ENCODE measurements at places on chromosomes 2 and 18. TPM values are rescaled to one million over a fixed set of nuclear protein-coding genes. Genes with fewer than 3 reads are reported as not detected.

The SANBR gene
- 4.6 TPM for total RNA-seq

The VAMP8 gene
- 96.1 TPM for total RNA-seq

GRCh38 chr2:233033672-233034071, 1.2 kb downstream of the NEU2 start:
- no peak for DNase-seq

The ADD2 gene
- total RNA-seq: 4.3 TPM

DNA sequence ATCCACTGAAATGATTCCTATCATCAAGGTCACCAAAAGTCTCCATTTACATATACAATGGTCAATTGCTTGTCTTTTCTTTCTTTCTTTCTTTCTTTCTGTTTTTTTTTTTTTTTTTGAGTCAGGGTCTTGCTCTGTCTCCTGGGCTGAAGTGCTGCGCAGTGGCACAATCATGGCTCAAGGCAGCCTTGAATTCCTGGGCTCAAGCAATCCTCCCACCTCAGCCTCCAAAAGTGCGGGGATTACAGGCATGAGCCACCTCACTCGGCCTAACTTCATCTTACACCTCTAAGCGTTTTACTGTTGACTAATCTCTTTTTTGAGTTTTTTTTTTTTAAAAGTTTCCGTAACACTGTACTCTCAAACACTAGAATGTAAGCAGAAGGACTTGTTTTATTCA, 867 bp downstream of the SF3B6 start:
- DNase-seq: no peak

DNA sequence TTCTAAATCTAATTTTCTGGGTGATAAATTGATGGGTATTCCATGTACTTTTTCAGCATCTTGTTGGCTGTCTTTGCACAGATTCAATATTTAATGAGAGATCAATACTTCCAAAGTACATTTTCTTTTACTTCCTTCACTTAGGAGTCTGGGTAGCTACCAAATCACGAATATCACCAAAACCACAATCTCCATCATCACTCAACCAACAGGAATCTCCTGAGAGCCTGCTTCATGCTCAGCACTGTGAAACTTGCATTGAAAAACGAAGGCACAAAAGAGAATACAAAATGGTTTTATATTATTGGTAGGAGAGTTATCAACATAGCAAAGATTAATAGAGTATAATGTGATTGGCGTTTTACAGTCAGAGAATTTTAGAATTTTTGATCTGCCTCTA, 261.5 kb upstream of the DSEL start:
- DNase-seq: no peak

- DNase-seq: peak; percentile 16
Measured at GRCh38 chr2:47221946-47222345, 66.8 kb upstream of the STPG4 start.

The HDHD2 gene
- 11.3 TPM for total RNA-seq

The NOSTRIN gene
- 0.27 TPM for total RNA-seq

- DNase-seq: no peak
Measured at GRCh38 chr2:128841803-128842202, 523.1 kb upstream of the HS6ST1 start.

The TMEM178A gene
- total RNA-seq: 0.81 TPM

DNA sequence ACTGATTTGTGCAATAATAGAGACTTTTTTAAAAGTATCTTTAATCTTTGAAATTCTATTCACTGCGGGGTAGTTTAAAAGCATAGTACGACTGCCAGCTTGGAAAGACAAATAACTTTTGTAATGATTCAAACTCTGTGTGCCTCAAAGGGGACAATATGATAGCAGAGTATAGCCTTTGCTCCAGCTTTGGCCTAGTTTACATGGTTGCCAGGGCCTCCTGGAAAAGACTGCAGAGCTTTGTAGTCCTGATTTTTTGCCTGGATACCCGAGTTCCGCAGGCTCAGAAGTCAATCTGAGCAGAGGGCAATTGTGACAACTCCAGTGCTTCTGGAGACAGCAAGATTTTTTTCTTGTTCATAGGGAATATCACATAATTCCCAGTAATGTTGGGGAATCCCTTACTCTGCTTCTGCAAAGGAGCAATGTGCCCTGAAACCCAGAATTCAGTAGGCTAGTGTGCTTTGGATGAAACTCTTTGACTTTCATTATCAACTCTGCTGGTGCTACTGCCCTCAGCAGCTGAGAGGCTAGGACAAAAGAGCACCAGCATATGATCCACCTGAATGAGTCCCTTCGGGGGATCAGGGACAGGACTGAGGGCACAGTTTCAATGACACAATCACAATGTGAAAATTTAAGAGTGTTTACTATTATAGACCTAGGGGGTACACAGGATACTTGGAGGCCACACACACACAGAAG, 768.1 kb downstream of the TMEM182 start:
- DNase-seq: no peak

DNA sequence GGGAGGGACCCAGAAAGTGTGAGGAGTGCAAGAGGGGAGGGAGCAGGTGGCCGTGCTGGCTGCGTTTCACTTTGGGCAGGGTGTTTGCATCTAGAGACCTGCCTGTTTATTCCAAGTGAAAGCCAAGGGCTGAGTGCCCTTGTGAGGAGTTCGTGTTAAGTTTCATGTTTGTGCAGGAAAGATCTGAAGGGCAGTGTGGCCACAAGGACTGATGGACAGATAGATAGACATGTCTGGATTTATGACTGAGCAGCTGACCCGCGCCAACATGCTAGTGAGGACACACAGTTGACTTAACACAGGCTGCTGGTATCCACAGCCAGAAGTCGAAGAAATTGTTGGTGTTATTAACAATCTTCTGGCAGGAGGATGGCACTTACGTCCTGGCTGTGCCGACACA, 387.6 kb upstream of the TNP1 start:
- no peak for DNase-seq

DNA sequence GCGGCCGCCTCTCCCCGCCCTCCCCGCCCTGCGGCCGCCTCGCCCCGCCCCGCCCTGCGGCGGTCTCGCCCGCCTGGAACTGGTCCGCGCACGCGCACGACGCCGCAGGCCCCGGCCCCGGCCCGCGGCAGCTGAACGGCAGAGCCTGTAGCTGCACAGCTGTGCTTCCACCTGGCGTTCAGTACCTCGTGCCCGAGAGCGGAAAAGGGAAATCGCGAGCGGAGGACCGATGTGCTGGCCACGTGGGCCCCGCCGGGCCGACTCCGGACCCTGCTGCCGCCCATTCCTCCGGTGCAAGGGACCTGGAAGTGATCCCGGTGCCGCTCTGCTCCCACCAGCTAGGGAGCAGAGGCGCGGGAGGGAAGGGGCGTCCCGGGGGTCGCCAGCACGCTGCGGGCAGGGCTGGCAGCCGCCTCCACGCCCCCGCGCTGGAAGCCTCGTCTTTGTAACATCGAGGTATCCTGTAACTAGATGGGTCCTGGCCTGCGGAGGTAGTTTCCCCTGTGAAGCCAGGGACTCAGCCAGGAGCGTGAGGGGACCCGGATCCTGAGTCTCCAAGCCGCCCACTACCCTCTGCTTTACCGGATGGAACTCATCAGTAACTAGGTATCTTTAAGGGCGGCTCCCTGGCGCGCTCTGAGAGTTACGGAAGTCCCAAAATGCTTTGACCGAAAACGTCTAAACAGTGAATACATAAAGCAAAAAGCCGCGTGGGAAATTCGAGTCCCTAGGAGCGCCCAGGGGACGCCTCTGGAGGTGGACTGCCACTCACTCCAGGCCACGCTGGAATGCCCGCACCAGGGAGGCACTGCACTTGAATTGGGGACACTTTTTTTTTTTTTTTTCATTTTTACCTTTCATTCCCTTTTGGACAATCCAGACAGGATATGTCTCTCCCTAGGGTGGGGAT, 704 bp upstream of the ODC1 start:
- peak; percentile 90 for DNase-seq

GRCh38 chr2:96890726-96891385, 21.0 kb upstream of the SEMA4C start:
- DNase-seq: no peak

DNA sequence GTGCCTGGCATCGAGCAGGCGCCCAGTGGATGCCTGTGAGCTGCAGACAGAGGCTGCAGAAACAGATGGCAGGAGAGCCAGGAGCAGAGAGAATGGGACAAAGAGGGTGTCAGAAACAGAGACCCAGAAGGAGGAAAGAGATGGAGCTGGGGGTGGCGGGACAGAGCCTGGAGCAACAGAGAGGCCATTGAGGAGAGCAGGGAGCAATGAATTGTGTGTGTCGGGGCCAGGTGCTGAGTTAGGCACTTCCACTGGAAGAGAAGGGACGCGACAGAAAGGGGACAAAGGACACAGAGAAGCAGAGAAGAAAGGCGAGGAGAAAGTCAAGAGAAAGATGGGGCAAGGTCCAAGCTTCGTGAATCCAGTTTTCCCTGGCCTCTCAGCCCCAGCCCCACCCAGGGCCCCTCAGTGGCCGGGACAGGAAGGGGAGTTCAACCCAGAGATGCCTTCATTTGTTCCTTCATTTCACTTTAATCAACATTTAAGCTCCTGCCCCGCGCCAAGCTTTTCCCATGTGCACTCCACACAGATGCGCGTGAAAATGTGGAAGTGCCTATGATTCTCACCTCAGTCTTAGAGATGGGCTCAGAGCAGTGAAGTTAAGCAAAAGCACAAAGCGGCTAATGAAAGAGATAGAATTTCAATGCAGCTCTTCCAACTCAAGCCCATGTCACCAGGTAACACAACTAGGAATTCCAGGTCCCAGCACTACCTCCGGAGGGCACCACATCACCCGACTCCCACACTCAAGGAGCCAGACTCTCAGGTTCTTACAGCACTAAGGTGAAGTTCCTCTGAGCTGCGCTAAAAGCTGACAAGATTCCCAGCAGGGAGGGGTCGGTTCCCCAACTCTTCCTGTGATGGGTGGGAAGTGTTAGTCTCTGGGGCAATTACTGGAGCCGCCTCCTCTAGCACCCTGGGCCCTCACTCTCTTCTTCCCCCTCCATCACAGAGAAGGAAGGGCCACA, 55.1 kb downstream of the TNS1 start:
- DNase-seq: no peak

- DNase-seq: no peak
Measured at GRCh38 chr2:152037743-152038435, 61.0 kb downstream of the CACNB4 start.

DNA sequence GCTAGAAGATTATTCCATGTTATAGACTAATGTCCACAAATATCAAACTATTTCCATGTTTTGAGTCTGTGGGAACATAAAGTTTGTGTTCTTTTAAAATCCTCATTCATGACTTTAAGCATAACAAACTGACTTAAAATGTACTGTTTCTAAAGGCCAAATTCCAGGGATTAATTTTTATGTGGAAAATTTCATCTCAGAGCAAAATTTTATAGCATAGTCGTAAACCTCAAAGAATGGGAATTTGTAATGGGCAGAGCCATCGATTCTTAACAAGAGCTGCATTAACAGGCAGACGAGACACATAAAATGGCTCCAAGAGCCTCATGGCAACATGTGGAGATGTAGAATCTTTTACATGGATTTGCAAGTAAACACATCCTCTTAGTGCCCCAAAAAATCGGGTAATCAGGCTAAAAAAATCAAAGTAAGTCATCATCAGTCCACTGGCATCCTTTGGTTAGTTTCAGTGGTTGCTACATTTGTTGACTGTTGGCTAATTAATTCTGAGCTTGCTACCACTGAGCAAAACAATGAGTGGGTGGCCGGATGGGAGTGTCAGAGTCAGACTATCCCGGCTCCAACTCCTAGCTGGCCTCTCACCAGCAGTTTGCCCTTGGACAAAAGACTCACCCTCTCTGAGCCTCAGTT, 119.6 kb downstream of the FAM210A start:
- no peak for DNase-seq

- no peak for DNase-seq
Measured at GRCh38 chr2:40450066-40450795, 1.7 kb downstream of the SLC8A1 start.

- no peak for DNase-seq
Measured at GRCh38 chr2:174282441-174282840, 34.1 kb upstream of the OLA1 start.

GRCh38 chr2:4597400-4597799, 894.0 kb downstream of the DCDC2C start:
- no peak for DNase-seq

The MC4R gene
- total RNA-seq: not detected

The LYPD1 gene
- total RNA-seq: not detected

DNA sequence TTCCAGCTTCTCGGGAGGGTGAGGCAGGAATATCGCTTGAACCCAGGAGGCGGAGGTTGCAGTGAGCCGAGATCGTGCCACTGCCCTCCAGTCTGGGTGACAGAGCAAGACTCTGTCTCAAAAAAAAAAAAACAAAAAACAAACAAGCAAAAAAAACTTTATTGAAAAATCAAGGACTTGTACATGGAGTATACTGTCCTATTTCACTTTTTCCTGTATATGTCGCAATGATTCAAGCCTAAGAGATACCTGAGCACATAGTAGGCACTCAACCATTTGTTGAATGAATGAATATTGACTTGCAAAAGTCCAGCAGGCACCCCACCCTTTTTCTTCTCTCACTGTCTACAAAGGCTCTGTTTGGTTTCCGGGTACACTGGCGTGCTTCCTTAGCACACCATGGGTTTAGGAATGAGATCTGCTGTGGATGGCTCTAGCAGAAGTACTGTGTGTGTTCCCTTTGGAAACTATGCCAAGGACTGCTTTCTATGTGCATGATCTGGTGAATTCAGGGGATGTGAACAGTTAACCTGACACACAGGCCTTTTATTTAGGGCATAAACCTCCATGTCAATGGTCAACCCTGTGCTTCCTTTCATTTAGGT, 6.1 kb downstream of the APCDD1 start:
- DNase-seq: no peak

The PDCD1 gene
- 0.27 TPM for total RNA-seq

DNA sequence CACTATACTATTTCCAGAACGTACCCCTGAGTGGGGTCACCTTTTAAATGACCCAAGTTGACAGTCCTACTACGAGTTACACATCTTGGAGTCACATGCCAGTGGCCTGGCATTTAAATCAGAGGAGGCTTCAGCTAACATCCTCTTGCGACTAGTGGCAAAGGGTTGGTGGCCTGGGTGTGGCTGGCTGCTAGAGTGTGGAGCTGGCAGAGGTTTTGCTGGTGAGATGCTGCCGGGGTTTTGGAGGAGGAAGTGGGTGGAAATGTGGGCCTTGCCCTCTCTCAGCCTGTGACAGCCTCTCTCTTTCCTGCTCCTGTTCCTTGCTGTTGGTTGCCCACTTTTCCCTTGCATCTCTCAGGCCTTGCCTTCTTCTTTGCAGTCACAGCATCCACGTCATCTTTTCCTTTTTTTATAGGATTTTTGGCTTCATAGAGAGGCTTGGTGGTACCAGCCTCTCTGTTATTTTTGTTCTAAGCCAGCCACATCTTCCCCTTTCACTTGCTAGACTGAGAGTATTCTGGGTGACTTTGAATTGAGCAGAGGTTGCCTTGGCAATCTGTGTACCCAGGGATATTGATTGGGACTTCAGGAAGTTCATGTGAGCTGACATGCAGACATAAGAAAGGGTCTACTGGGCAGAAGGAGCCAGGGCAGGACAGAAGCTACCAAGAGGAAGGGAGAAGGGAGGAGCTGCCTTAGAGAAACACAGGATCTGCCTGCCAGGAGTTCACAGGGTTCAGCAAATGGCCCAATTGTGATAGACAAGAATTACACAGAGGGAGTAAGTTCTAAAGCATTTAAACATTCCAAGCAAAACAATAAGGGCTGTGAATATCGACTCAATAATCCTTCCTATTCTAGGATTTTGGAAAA, 55.4 kb downstream of the CDC42EP3 start:
- DNase-seq: no peak

The NAPG gene
- 13.2 TPM for total RNA-seq

GRCh38 chr2:186570604-186571003, 19.3 kb upstream of the ITGAV start:
- DNase-seq: no peak

- DNase-seq: no peak
Measured at GRCh38 chr2:156959481-156959880, 298.0 kb upstream of the GALNT5 start.

- no peak for DNase-seq
Measured at GRCh38 chr2:168157070-168157469, 90.3 kb downstream of the STK39 start.

The EN1 gene
- not detected for total RNA-seq
